Sigmoid colon (tissue), 7 donors: ENCODE measurements at places on chromosomes 3 and 15. TPM values are rescaled to one million over a fixed set of nuclear protein-coding genes. Genes with fewer than 3 reads are reported as not detected.

The EXOG gene
- 10.2 TPM for total RNA-seq

The KLHL40 gene
- total RNA-seq, result not detected

The GNAT1 gene
- not detected for total RNA-seq

The LRRIQ4 gene
- not detected for total RNA-seq

DNA sequence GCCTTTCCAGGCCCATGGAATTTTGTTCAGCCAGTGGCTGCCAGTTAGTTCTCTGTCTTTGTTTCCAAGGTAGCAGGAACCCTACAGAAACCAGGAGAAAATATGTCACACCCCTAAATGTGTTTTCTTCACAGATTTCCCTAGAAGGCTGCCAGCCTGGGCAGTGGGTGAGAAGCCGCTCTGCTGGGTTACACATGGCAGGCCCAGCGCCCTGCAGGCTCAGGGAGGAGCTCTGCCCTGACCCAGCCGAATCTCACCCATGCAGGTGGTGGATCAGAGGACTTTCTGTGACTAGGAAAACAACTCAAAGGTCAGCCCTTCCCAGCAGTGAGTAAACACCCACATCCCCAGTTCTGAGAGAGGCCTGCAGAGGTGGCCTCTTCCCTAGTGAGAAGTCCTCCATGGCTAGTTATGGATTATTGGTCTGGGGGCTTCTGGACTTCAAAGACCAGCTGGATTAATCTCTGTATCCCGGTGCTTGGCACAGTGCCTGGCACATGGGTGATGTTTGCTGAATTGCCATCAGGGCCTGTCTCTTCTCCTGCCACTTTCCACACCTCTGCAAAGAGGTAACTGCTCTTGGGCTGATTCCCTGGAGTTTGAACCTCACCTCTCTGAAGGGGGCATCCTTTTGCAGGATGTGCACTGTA is 34.7 kb upstream of the BDH1 start:
- no peak for DNase-seq

- no peak for DNase-seq
Observed at GRCh38 chr3:78645628-78646310, 1122.0 kb downstream of the ROBO1 start.

- no peak for DNase-seq
Observed at GRCh38 chr15:46855388-46855787, 861.9 kb upstream of the SEMA6D start.

GRCh38 chr3:39065197-39065596 is 13.4 kb downstream of the WDR48 start:
- no peak for DNase-seq
